ENCODE measurements at places on chromosomes 12 and 14. TPM values are rescaled to one million over a fixed set of nuclear protein-coding genes. Genes with fewer than 3 reads are reported as not detected.

NRIP2 gene
- 2.3 TPM for total RNA-seq

CYP27B1 gene
- total RNA-seq = 0.81 TPM

NDUFB1 gene
- total RNA-seq = 423 TPM

GALNT6 gene
- 1.2 TPM for total RNA-seq

- H3K4me1 ChIP-seq = peaks cover 4% of the 10 kb centered on the region
- DNase-seq = no peak
- H3K4me3 ChIP-seq = no peak overlapping the region
- H3K36me3 ChIP-seq = no peaks in the 10 kb centered on the region
- no peak overlapping the region for H3K27ac ChIP-seq
Measured at GRCh38 chr14:92874962-92875661, 47.8 kb upstream of the CHGA start.

GRCh38 chr12:5748027-5748426, 197.0 kb downstream of the ANO2 start:
- H3K27ac ChIP-seq = no peak overlapping the region
- DNase-seq = no peak
- H3K36me3 ChIP-seq = peaks cover 11% of the 10 kb centered on the region
- peaks cover 10% of the 10 kb centered on the region for H3K4me1 ChIP-seq
- no peak overlapping the region for H3K4me3 ChIP-seq
- H3K27me3 ChIP-seq = no peaks in the 10 kb centered on the region

- no peak overlapping the region for H3K4me3 ChIP-seq
- H3K36me3 ChIP-seq = no peaks in the 10 kb centered on the region
- H3K27ac ChIP-seq = no peak overlapping the region
- H3K4me1 ChIP-seq = no peaks in the 10 kb centered on the region
Measured at GRCh38 chr12:78959556-78959955, 95.0 kb downstream of the SYT1 start.

DNA sequence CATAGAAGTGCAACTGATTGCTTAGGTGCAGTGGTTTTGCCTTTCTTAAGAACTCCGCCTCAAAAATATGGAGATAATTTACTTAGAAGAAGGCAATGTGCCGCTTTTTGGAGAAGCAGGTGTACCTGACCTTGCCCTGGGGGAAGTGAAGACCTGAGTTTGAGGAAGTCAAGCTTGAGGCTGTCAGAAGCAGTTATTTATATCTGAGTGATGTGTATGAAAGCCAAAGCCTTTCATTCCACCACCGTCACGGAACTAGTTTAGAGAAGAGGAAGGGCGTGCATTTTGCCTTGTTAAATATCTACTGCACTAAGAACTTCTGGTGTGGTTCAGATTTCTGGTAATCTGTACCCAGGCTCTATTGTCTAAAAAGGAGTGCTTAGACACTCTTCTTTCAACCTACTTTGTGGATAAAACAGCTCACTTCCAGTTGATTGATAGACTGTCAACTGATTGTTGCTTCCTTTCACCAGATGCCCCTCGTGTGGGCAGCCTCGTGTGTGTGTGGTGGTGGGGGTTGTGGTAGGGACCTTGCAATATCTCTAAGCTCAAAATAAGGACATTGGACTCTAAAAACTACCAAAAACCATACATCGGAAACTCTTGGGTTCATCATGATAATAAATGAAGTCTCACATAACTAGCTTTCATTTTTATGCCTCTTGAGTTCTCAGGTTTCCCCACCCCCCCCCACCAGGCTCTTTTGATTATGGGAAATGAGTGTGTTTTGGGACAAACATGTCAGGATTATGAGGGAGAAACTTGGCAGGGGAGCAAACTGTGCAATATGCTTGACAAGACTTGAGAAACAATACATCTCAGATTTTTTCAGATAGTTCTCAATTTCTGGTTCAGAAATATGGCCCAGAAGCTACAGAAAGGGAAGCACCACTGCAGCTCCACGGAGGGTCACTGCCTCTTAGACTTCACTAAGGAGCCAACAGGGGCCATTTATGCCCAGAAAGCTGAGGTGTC, 78.6 kb downstream of the ARF6 start:
- DNase-seq = no peak
- no peaks in the 10 kb centered on the region for H3K36me3 ChIP-seq
- no peaks in the 10 kb centered on the region for H3K27me3 ChIP-seq
- peak overlapping the region; percentile 23 for H3K27ac ChIP-seq
- peaks cover 38% of the 10 kb centered on the region for H3K4me1 ChIP-seq
- no peak overlapping the region for H3K4me3 ChIP-seq

- H3K4me1 ChIP-seq = no peaks in the 10 kb centered on the region
- no peak overlapping the region for H3K27ac ChIP-seq
- H3K27me3 ChIP-seq = no peaks in the 10 kb centered on the region
- DNase-seq = no peak
- H3K4me3 ChIP-seq = no peak overlapping the region
- no peaks in the 10 kb centered on the region for H3K36me3 ChIP-seq
Measured at GRCh38 chr12:28859551-28859950, 289.5 kb upstream of the FAR2 start.

GRCh38 chr14:40003773-40004172, 571.5 kb upstream of the FBXO33 start:
- no peaks in the 10 kb centered on the region for H3K36me3 ChIP-seq
- no peaks in the 10 kb centered on the region for H3K4me1 ChIP-seq
- H3K27me3 ChIP-seq = no peaks in the 10 kb centered on the region
- no peak overlapping the region for H3K4me3 ChIP-seq
- no peak overlapping the region for H3K27ac ChIP-seq

DNA sequence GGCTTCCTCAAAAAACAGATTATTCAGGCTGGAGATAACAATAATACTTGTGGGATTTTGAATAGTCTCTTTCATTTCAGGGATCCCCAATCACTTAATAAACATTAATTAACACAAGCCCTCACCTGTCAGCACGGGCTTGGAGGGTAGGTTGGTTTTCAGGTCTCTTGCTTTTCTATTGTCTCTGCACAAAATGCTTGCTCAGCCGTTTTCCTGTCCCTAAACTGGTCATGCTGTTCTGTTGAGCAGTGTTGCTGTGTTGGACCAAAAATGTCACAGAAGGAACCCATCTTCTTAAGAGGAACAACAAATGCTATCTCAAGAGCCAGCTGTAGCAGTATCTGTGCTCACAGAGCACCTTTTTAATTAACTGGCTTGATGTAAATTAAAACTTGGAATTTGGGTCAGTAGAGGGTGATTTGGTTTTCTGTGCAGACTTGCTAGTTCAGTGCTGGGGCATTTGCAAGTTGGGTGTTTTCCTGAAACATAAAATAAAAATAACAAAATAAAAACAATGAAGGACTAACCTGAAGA, 231.8 kb upstream of the CRY1 start:
- H3K27me3 ChIP-seq = peaks cover 80% of the 10 kb centered on the region
- peaks cover 12% of the 10 kb centered on the region for H3K4me1 ChIP-seq
- no peak overlapping the region for H3K4me3 ChIP-seq
- no peak for DNase-seq

GRCh38 chr12:92108651-92109050, 37.0 kb downstream of the BTG1 start:
- H3K4me3 ChIP-seq = no peak overlapping the region
- DNase-seq = peak; percentile 15
- H3K27ac ChIP-seq = no peak overlapping the region
- no peaks in the 10 kb centered on the region for H3K36me3 ChIP-seq
- peaks cover 40% of the 10 kb centered on the region for H3K4me1 ChIP-seq
- H3K27me3 ChIP-seq = no peaks in the 10 kb centered on the region

GRCh38 chr14:105161964-105162668, 6.5 kb downstream of the JAG2 start:
- H3K27me3 ChIP-seq = no peaks in the 10 kb centered on the region
- no peaks in the 10 kb centered on the region for H3K36me3 ChIP-seq
- DNase-seq = no peak
- no peak overlapping the region for H3K4me3 ChIP-seq
- peaks cover 20% of the 10 kb centered on the region for H3K4me1 ChIP-seq

DNA sequence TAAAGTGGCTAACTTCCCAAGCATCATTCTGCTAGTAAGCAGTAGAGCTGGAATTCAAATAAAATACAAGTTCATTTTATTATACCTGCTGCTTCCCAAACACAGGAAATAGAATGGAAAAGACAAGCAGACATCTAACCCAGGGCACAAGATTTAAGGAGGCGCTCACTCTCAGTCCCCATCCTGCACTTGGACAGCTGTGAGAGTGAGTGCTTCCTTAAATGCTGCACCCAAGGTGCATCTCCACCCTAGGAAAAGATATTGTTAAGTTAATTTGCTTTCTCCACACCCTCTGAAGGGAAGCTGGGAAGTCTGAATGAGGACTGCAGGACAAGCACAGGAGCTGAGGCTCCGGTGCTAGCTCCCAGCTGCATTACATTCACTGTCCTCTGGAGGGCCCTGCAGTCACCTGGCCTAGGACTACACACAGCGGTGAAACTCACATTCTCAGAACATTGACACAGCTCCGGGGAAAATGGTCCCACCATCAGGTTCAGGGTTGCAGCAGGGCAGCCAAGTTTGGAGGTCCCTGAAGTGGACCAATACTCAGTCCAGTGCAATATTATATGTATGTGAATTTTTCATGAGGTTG, 14.2 kb downstream of the HEBP1 start:
- peaks cover 75% of the 10 kb centered on the region for H3K36me3 ChIP-seq
- H3K4me1 ChIP-seq = peaks cover 2% of the 10 kb centered on the region
- H3K4me3 ChIP-seq = no peak overlapping the region
- H3K27me3 ChIP-seq = no peaks in the 10 kb centered on the region

GRCh38 chr12:15520844-15521243, 198.5 kb downstream of the PTPRO start:
- no peak overlapping the region for H3K27ac ChIP-seq
- peaks cover 15% of the 10 kb centered on the region for H3K27me3 ChIP-seq
- DNase-seq = no peak
- H3K4me3 ChIP-seq = no peak overlapping the region
